ENCODE measurements at places on chromosomes 6 and 20.

DNA sequence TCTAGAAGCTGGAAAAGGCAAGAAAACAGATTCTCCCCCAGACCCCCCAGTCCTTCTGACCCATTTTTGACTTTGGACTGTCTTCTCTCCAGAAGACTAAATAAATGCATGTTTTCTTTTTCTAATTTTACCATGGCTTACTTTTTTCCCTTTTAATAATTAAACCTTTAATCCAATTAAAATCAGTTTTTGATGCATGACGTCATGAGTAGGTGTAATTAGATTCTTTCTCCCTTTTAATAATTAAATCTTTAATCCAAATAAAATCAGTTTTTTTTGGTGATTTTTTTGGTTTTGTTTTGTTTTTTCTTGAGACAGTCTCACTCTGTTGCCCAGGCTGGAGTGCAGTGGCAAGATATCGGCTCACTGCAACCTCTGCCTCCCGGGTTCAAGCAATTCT is 13.2 kb upstream of the NCOA5 start:
- DNase-seq: no peak

GRCh38 chr6:24391756-24392405 is 10.9 kb upstream of the MRS2 start:
- DNase-seq: no peak

GRCh38 chr6:21438237-21438985 is 155.1 kb upstream of the SOX4 start:
- no peak for DNase-seq

GRCh38 chr20:53920647-53921245 is 149.6 kb downstream of the BCAS1 start:
- no peak for DNase-seq

GRCh38 chr6:150352321-150353296 is 16.2 kb upstream of the IYD start:
- DNase-seq: no peak

GRCh38 chr6:67608099-67608749 is 1026.9 kb upstream of the ADGRB3 start:
- no peak for DNase-seq

All from activated naive CD4-positive, alpha-beta T cell (primary cell).